ENCODE measurements at places on chromosomes 1 and 21.

DNA sequence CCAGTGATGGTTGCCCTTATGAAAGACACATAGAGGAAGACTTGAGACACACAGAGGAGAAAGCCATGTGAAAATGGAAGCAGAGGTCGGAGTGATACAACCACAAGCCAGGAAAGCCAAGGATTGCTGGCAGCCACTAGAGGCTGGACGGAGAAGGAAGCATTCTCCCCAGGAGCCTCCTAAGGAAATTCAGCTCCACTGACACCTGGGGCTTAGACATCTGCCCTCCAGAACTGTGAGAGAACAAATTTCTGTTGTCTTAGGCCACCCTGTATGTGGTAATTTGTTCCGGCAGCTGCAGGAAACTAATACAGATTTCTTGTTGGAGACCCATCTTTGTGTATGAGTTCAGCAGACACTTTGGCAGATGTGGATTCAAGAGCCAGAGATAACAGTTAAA, 126.9 kb upstream of the ATP1A1 start:
- DNase-seq, result no peak

DNA sequence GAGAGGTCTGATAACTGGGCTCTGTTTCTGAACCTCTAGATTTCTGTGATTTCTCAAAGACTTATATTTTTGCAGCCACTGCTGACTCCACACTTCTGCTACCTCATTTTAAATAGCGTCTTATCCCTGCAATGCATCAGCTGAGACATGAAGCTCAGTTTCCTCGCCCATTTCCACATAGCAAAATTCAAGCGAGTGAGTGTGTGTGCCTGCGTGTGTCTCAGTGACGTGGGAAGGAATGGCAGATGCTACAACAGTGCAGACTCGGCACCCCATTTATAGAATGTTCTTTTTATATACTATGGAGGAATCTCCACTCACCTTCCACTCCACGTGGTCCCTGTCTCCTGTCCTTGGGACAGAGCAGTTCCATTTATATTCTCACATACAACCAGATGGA, 35.7 kb downstream of the ZMYND12 start:
- no peak for DNase-seq

- no peak for DNase-seq
Measured at GRCh38 chr1:8303141-8303540, 14.8 kb upstream of the SLC45A1 start.

- no peak for DNase-seq
Measured at GRCh38 chr1:21612057-21612456, 57.1 kb downstream of the RAP1GAP start.

GRCh38 chr1:174768949-174769348, 230.8 kb upstream of the CACYBP start:
- DNase-seq, result no peak

- no peak for DNase-seq
Measured at GRCh38 chr1:184889902-184890301, 84.4 kb downstream of the NIBAN1 start.

GRCh38 chr21:46424621-46425020, 34.1 kb upstream of the DIP2A start:
- DNase-seq, result no peak

DNA sequence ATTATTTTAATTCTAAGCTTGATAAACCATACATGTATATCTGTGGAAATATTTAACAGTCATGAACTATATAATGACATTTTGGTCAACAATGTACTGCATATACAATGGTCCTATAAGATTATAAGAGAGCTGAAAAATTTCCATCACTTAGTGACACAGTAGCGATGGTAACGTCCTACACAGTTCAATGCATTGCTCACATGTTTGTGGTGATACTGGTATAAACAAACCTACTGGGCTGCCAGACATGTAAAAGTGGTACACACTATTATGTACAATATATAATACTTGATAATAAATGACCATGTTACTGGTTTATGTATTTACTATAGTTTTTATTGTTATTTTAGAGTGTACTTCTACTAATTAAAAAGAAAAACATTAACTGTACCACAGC, 841.9 kb downstream of the LTN1 start:
- no peak for DNase-seq

All from C1 segment of cervical spinal cord (tissue), 14 donors.